ENCODE measurements at places on chromosomes 6 and 20. TPM values are rescaled to one million over a fixed set of nuclear protein-coding genes. Genes with fewer than 3 reads are reported as not detected.
A peak's percentile ranks its signal among the peaks of the same experiment; 100 is the strongest.

PTPRA gene
- 53.0 TPM for total RNA-seq

XKR7 gene
- total RNA-seq: not detected

LHFPL5 gene
- not detected for total RNA-seq

PHACTR3 gene
- 2.5 TPM for total RNA-seq

DNA sequence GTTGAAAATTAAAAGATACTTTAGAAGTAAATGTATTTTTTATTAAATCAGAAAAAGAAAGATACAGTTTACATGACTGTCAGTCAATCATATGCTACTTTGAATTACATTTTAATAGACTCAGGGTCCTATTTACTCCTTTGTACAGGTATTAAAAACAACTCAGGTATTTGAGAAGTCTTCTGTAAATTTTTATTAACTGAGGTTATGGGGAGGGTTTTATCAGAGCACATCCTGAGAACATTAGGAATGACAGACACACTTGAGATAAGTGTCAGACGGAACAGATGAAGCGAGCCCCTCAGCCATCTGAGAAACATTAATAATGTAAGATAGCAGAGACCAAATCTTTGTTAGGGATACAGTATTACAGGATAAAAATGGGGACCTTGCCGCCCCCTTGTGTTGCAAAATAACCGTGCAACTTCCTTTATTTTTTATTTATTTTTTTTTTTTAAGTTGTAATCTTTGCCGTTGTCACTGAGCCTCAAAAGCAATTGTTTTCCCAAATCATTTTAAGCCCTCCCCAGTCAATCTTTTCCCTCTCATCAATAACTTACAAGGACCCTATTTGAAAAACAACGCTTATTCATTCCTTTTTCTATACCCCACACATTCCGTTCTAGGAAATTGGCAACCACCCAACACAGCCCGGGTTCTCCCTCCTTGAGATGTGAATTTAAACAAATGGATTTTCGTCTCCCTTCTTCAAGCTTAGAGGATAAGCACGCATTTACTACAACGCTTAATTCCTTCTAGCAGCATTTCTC, 126.7 kb downstream of the BCAS1 start:
- H3K36me3 ChIP-seq: no peaks in the 10 kb centered on the region
- H3K27ac ChIP-seq: no peak overlapping the region
- no peak overlapping the region for H3K4me3 ChIP-seq
- no peaks in the 10 kb centered on the region for H3K27me3 ChIP-seq
- H3K4me1 ChIP-seq: peaks cover 14% of the 10 kb centered on the region

DNA sequence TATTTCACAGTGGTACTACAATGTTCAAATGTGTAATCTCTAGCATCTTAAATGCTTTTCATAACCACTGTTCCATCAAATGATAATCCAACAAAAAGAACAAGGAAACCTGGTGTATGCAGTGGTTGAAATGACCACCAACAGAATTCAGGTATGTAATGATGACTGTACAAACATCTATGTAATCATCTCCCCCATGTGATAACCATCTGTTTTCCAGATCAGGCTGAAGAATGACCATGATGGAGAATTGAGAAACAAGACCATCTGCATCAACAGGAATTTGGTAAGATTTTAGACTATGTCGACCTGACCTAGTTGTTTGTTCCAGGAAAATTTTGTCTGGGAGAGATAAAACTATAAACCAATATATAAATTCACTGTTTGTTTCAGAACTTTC, 81.3 kb upstream of the ASCC3 start:
- no peaks in the 10 kb centered on the region for H3K36me3 ChIP-seq
- no peaks in the 10 kb centered on the region for H3K27me3 ChIP-seq
- no peak for DNase-seq
- no peaks in the 10 kb centered on the region for H3K4me1 ChIP-seq
- no peak overlapping the region for H3K27ac ChIP-seq

DNA sequence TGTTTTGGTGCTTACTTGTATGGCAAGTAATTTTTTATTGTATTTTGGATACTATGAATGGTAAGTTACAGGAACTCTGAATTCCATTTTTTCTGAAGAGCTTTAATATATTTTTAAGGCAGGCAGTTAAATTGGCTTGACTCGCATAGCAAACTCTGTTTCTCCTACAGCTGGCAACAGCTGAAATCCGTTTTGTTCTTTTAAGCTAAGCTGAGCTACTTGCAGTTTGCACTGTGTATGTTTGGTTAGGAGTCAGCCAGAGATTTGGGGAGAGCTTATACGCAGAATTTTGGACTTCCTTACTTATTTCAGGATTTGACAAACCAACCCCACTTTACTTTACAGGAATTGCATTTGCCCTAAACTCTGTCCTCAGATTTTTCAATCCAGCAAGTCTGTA, 179.1 kb downstream of the COL19A1 start:
- H3K27me3 ChIP-seq: no peaks in the 10 kb centered on the region
- H3K27ac ChIP-seq: no peak overlapping the region
- no peak for DNase-seq
- no peaks in the 10 kb centered on the region for H3K4me1 ChIP-seq

DNA sequence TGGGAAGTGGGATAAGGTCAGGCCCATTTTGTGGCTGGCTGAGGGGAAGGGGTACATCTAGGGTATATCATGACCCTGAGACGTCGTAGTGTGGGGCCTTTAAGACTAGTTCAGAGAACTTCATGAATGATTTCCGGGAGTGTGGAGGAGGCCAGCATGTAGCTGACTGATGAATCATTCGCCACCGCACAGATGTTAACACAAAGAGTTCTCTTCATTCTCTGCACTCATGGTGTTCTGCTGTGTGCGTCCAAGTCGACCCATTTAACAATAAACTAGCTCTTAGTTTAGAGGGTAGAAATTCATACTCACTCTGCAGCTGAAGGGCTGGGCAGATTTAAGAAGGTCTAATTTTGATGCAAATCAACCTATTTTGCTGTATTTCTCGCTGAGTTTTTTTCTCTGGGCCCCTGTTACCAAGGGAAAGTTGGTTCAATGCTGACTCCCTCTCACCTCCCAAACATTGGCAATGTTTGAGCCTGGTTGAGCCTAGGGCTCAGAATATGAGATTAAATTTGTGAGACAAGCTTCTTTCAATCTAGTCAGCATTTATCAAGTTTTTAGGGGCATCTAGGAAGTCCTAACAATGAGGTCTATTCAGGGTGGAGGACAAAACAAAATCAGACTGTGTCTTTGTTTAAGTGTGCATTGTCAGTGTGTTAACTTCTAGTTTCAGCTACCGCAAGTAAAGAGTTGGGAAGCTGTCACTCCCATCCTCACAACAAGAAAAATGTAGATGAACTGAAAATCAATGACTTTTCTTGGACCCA, 106.8 kb upstream of the CBLN4 start:
- DNase-seq: no peak
- no peaks in the 10 kb centered on the region for H3K4me1 ChIP-seq
- H3K36me3 ChIP-seq: no peaks in the 10 kb centered on the region
- H3K27me3 ChIP-seq: no peaks in the 10 kb centered on the region
- H3K27ac ChIP-seq: no peak overlapping the region

DNA sequence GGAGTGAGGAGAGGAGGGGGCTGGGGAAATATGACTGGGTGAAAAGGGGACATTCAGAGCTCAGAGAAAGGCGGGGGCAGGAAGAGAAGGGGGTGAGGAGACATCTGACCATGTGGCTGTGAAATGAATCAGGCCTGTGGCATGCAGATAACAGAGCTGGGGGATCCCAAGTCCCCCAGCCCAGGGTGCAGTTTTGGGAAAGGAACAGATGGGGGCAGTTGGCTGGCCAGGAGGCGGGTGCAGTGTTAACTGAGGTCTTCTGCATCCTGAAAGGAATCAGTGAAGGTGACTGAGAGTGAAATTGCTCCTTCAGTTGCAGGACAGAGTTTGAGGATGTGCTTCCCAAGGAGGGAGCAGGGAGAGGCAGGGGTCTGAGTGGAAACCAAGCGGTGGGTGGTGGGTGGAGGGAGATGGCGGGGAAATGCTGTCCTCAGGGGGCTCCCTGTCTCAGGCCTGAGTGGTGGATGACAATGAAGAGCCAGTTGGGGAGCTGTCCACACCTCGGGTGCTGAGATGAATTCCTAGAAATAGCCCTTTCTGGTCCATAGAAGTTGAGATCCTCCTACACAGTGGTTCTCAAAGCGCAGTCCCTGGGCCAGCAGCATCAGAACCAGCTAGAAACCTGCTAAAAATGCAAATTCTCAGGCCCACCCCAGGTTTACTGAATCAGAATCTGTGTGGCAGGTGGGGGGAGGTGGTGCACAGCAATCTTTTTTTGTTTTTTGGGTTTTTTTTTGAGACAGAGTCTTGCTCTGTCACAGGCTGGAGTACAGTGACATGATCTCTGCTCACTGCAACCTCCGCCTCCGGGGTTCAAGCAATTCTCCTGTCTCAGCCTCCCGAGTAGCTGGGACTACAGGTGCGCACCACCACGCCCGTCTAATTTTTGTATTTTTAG, 26.0 kb upstream of the CCDC167 start:
- H3K27ac ChIP-seq: no peak overlapping the region
- no peaks in the 10 kb centered on the region for H3K36me3 ChIP-seq
- no peaks in the 10 kb centered on the region for H3K27me3 ChIP-seq
- H3K4me1 ChIP-seq: peaks cover 4% of the 10 kb centered on the region

DNA sequence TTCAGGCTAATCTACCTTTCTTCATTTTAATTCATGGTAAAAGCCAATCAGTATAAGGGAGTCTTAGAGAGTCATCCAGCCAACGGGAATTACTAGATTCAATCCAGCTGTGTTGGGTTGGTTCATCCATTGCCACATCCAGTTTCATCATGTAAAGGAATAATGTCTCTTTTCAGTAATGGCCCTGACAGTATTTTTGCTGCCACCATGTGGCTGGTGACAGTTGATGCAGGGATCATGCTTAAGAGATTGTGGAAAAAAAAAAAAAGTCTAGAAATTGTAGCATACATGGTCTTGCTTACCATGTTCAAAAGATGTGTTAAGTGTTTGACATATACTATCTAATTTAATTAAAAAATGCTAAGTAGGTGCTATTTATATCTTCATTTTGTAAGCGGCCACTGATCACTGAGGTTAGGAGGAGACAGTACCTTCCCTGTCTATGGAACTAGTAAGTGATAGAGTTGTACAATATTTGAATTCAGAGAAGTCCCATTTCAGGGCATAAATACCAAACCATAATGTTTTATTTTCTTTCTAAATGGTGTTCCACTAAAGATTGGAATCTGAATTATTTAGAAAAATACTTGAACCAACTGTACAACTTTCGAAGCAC, 135.9 kb downstream of the KHDRBS2 start:
- no peaks in the 10 kb centered on the region for H3K27me3 ChIP-seq
- no peak overlapping the region for H3K27ac ChIP-seq
- DNase-seq: no peak
- H3K4me1 ChIP-seq: no peaks in the 10 kb centered on the region
- no peaks in the 10 kb centered on the region for H3K36me3 ChIP-seq

DNA sequence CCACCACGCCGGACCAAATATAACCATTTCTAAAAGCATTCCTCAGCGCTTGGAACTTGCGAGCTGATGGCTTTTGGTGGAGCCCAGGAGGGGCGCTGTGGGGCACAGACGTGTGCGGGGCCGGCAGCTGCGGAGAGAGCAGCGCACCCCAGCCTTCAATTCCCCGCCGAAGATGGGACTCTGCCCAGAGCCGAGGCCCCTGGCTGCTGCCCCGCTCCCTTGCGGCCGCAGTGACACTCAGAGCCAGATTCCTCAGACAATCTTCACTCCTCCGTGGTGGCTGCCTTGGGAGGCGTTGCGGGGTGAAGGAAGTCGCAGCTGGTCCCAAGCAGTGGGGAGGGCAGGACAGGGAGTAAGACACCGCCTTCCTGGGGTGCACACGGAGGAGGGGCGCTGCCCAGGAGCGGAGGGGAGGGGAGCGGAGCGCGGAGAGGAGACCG, 87.7 kb downstream of the TMEM242 start:
- peaks cover 7% of the 10 kb centered on the region for H3K27me3 ChIP-seq
- peaks cover 18% of the 10 kb centered on the region for H3K4me1 ChIP-seq
- peak overlapping the region; percentile 74 for H3K4me3 ChIP-seq
- H3K27ac ChIP-seq: peak overlapping the region; percentile 77

DNA sequence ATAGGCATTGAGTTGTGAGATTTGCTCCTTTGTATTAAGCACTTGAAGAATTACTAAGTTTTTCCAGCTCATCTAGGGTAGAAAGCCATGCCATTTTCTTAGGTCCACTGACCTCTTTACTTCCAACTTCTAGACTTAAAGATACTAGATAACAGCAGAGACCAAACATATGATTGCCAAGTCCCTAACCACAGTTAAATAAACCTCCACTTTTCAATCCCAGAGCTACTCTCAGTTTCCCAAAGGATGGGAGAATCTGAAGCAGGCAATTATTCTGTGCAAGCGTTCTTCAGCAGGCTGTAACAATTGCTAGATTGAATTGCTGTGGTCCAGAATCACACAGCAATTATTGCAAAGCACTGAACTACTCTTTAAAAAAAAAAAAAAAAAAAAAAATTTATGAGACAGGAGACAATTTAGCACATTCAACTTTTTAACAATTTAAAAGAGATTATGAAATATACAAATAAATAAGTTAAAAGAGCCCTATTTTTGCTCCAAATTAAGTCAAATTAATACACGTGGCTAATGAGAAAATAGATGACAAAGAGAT, 104.0 kb upstream of the PRSS16 start:
- DNase-seq: no peak
- H3K36me3 ChIP-seq: peaks cover 4% of the 10 kb centered on the region

- no peaks in the 10 kb centered on the region for H3K27me3 ChIP-seq
- no peaks in the 10 kb centered on the region for H3K36me3 ChIP-seq
- peak overlapping the region; percentile 55 for H3K27ac ChIP-seq
- peaks cover 14% of the 10 kb centered on the region for H3K4me1 ChIP-seq
- DNase-seq: no peak
Observed at GRCh38 chr20:48708116-48708515, 119.7 kb downstream of the PREX1 start.

GRCh38 chr6:16205377-16206144, 32.8 kb upstream of the GMPR start:
- no peaks in the 10 kb centered on the region for H3K4me1 ChIP-seq
- peak overlapping the region; percentile 14 for H3K27ac ChIP-seq

GRCh38 chr6:30821862-30822784, 62.2 kb upstream of the DDR1 start:
- no peaks in the 10 kb centered on the region for H3K36me3 ChIP-seq
- H3K27ac ChIP-seq: peak overlapping the region; percentile 84
- H3K4me3 ChIP-seq: no peak overlapping the region
- no peak for DNase-seq
